ENCODE measurements at places on chromosomes 4 and X.

DNA sequence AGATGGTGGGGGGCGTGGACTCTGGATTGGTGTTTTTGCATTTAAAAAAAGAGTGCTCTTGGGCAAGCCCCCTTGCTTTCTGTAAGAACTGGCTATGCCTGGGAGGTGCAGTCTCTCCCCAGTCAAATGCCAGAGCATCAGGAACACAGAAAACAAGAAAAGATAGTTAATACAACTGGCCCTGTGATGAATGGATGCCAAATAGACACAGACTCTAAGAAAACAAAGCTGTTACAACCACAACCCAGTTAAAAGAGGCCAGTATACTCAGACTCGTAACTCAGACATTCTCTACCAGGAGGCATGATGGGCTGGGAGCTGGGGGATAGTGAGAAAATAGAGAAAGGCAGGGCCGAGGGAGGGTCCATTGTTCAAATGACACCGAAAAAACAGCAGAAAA lies 32.5 kb upstream of the C1QTNF7 start:
- DNase-seq, result no peak

GRCh38 chrX:123077631-123078030 lies 106.4 kb upstream of the GRIA3 start:
- no peak for DNase-seq

- DNase-seq, result no peak
These were observed 889.7 kb downstream of the PDHA2 start for GRCh38 chr4:96729641-96730040.

DNA sequence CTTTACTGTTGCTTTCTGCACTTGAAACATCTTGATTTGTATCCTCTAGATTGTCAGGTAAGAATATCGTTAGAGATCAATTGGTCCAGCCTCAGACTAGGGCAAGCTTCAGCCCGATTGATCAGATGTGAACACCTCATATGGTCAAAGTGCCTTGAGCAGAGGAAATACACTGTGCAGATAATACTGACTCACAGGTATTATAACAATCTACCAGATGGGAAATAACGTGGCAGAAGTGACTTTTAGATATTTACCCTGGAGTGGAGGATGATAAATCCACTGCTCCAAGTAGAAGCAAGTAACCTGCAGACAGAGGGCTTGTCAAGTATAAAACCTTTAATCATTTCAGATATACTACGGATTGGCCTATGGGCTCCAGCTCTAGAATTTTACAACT lies 17.9 kb downstream of the VEGFC start:
- no peak for DNase-seq

GRCh38 chrX:100939333-100939732 lies 10.6 kb upstream of the XKRX start:
- no peak for DNase-seq
